ENCODE measurements at places on chromosomes 5 and 9. TPM values are rescaled to one million over a fixed set of nuclear protein-coding genes. Genes with fewer than 3 reads are reported as not detected.

Gene POLK
- 20.0 TPM for total RNA-seq

Gene UAP1L1
- 2.9 TPM for total RNA-seq

Gene SLC36A2
- not detected for total RNA-seq

Gene DMGDH
- total RNA-seq: not detected

Gene ANXA1
- 6.6 TPM for total RNA-seq

Gene WNK2
- 34.3 TPM for total RNA-seq

Gene EGFL7
- total RNA-seq: 14.1 TPM
